ENCODE measurements at places on chromosomes 13 and 19.

DNA sequence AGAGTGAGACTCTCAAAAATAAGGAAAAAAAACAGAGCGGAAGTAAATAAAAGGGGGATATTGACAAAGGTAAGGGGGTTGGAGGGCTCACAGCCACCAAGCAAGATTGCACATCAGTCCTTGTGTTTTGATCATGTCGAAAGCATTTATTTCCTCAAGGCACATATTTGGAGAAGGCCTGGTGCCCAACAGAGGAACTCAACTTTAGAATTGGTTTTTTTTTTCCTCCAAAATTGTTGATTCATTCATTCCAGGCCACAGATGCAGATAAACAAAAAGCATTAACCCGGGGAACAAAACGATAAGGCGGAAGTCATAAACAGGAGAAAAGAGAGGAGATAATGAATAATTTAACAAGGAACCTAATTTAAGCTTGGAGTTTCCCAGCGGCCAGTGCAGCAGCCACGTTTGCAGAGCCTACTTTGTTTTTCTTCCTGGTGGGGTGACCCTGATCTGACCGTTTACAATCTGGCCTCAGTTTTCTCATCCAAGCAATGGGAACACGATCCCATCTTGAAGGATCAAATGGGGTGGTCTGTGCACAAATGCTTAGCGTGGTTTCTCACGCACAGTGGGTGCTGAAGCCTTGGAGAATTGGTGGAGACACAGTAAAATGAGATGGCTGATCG, 2.1 kb upstream of the PTPRS start:
- no peak for DNase-seq

GRCh38 chr13:21012211-21012610, 49.2 kb downstream of the LATS2 start:
- no peak for DNase-seq

DNA sequence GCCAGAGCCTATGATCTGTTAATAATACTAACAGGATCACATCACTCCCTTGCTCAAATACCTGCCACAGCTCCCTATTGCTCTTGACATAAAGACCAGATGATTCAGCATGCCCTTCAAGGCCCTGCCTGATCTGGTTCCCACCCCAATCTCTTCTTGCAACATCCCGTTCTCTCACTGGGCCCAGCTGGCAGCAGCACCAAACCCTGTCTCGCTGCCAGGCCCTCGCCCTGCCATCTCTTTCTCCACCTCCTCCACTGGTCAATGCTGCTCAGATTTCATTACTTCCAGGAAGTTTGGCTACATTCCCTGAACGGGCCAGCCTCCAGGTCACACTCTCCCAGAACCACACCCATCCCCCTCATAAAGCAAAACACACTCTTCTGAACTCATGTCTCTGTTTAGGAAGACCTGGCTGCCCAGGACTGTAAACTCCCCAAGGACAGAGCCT, 8.6 kb upstream of the BCAT2 start:
- peak; percentile 63 for DNase-seq

- no peak for DNase-seq
These were observed 182.2 kb downstream of the LMO7 start for GRCh38 chr13:75818179-75818967.

Data from brain pericyte (primary cell).